NCI-H1436 treated with DMSO at 0.1 percent for 48 hours (cell line): ENCODE measurements at places on chromosomes 12 and 14.

- no peak for DNase-seq
These were observed 15.3 kb downstream of the COL2A1 start for GRCh38 chr12:47989023-47989417.

DNA sequence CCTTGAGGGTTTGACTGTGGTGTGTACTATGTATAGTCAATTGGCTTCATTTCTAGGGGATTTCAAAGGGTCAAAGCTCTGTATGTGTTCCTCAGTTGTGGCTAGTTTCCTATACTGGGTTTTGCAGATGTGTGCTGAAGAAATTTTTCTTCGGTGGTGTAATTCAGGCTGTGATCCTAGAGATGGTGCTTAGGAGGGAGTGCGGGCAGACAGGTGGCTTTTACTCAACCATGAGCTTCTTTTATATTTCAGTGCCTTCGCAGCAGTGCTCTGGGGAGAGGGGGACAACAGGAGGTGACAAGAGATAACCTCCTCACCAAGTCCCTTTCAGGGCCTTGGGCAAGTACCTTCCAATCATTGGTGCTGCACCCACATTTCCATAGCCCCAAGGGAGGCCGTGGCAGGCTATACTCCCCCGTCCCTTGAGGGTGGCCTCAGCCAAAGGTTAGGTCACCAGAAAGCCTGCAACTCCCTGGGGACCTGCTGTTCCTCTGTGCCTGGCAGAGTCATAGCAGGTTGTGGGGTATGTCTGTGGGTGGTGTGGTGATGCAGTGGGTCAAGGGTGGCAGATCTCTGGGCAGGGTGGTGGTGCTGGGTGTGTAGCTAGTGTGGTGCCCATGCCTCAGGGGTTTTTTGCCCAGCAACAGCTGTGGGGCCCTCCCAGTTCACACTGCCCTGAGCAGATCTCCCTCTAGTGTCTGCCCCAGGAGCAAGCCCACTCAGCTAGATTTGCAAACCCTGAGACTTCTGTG lies 37.0 kb upstream of the TMX1 start:
- DNase-seq: no peak

- no peak for DNase-seq
These were observed 1326.0 kb upstream of the FLRT2 start for GRCh38 chr14:84203896-84204295.

DNA sequence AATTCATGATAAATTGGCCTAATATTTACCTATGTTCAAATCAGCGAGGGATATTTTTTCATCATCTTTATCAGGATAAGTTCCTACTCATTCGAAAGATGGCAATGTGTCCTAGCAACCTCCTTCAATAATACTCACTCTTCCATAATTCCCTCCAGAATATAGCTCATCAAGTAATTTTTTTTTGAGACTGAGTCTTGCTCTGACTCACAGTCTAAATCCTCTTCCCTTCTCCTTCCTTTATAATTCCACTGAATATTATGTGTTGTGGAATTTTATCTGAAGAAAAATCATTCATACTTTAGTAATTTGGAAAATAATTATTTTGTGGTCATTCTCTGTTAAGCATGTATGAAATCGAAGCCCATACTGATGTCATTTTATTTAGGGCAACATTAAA lies 663.8 kb downstream of the FLRT2 start:
- no peak for DNase-seq

DNA sequence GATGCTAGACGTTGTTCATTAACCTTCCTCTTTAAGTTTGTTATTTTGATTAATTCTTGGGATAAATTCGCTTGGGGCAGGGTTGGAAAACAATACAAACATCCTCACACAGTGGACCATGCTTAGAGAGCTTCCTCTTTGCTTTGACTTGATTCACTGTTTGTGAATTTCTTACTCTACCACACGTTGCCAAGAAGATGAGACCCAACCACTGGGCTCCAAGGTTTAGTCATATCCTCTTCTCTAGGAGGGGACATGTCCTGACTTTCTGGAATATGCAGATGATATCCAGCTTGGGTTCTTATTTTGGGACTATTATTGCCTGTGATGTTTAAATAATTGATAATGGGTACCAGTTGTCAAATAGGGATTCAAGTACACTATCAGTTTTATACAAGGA lies 428.2 kb downstream of the ATP23 start:
- no peak for DNase-seq

DNA sequence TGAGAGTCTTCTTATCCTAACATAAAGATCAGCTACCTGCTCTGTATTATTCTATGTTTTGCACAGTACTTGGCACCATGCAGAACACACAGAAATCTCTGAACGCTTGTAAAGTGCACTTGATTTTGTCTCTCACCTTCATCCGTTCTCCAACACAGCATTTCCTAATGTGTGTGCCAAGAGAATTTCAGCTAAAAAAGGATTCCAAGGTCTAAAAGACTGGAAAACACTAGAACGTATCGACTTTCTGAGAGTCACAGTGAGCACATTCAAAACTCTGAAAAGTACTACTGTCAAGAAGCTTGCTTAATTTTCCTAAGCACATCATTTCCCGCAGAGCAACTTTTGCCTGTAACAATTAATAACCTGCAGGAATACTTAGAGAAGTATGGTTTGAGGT lies 211.1 kb downstream of the ANO2 start:
- no peak for DNase-seq

GRCh38 chr12:100867639-100868393 lies 73.2 kb downstream of the ANO4 start:
- DNase-seq: no peak

DNA sequence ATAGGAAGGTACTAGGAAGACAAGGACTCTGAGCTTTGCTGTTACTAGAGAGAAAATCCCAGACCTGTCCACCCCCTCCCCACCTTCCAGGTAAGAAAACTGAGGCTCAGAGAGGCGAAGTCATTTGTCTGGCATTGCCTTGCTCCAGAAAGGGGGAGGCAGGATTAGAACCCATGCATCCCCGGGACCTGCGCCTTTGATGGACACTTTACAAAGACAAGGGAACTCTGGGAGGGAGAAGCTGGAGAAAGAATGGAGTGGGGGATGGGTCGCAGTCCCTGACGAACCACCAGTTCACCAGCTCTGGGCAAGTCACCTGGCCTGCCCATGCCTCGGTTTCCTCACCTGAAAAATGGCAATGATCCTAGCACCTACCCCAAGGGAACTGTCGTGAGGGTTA lies 10.8 kb downstream of the TRPV4 start:
- no peak for DNase-seq

DNA sequence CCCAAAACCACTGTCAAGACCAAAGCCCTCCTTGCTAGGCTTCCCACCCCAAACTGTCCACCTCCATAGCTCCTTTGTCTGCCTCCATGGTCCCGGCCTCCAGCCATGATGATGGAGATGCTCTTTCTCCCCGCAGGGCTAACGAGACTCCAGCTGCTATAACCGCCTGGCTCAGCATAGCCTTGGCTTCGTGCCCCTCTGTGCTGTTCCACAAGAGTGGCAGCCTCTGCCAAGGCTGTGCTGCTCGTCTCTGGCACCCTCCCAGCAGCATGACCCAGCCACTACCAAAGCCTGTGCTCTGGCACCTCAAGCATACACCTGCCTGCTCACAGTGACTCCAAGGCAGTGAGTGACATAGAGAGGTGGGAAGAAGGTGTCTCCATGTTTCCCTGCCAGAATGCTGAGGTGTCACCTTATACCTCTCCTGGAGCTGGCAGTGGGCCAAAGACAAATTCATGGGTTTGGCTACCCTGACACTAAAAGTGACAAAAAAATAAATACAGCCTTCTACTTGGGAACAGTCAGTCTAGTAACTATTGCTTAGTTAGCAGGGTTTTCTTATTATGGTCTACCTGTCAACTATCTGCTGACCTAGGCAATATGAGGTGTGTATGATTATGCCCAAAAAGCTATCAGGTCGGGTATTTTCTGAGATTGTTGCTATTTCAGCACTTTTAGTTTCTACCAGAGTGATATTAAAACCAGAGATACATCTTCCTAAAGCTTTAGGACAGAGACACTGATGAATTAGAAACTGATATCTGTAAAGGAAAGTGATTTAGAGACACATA lies 16.1 kb upstream of the KRT73 start:
- no peak for DNase-seq

GRCh38 chr14:101915871-101916815 lies 48.2 kb upstream of the DYNC1H1 start:
- DNase-seq: no peak

GRCh38 chr12:41462312-41462711 lies 274.2 kb downstream of the PDZRN4 start:
- no peak for DNase-seq

DNA sequence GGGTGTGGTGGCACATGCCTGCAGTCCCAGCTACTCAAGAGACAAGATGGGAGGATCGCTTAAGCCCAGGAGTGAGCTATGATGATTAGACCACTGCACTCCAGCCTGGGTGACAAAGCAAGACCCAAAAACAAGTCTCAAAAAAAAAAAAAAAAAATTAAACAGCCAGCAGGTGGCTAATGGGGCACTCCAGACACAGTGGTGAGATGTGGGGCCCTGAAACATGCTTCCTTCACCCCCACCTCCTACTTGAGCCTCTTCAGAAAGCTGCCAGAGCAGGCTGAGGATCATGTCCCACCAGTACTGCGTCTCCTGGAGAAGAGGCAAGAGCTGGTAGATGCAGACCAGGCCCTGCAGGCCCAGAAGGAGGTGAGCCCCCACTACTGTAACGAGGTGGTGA lies 2.1 kb downstream of the CFAP73 start:
- no peak for DNase-seq

- DNase-seq: no peak
These were observed 21.4 kb upstream of the PLEKHG3 start for GRCh38 chr14:64682843-64683242.

GRCh38 chr12:62098132-62098531 lies 162.1 kb upstream of the USP15 start:
- no peak for DNase-seq

DNA sequence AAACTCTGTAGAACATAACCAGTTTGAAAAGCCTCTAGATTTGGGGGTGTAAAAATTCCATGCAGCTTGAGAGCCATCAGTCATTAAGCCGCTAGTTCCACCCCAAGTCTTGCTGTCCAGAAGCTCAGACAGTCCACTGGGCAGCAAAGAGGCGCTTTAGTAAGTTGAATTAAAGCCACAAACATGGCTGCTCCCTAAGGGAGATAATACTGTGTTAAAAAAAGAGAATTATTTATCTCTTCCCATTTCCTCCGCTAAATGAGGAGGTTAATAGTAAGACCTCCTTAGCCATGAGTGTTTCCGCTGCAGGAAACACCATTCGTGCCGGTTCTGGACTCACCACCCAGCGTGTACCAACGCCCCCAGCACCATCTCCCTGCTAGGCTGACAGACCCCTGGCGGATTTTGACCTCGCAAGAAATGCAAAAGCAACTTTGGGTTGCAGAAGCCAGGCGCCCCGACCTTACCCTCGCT lies 536 bp downstream of the TM7SF3 start:
- no peak for DNase-seq

DNA sequence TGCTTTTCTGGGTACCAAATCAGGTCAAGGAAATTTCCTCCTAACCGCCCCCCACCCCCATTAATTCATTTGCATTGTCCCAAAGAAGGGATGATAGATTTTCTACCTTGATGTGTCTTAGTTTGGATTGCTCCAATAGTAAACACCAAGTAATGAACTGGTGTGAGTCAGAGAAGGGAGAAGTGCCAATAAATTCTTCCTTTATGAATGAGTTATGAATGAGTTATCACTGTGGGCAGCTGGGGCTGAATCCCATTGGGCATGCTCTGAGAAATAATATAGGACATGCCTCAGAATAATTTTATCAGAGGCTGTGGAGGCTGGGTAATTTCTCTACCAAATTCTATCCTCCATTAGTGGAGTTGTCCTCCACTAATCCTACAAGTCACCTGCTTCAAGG lies 277.9 kb upstream of the FLRT2 start:
- DNase-seq: no peak

DNA sequence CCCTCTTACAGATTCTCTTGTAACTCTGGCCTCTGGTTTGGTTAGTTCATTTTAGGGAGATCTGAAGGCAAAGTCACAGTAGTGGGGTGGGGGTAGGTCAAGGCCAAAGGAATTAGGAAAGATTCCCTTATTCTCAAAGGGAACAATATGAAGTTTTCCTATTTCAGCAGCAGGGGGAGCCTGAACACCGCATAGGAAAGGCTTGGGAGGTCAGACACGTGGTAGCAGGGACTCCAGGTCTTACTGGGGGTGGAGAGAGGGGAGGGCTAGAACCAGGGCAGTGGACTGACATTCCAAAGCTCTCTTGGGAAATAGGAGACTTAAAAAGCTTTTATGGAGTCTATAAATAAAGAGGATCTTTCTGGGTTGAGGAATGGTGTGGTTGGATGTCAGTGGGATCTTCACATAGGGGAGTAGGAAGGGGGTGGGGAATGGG lies 1.3 kb downstream of the ZC3H10 start:
- DNase-seq: no peak

DNA sequence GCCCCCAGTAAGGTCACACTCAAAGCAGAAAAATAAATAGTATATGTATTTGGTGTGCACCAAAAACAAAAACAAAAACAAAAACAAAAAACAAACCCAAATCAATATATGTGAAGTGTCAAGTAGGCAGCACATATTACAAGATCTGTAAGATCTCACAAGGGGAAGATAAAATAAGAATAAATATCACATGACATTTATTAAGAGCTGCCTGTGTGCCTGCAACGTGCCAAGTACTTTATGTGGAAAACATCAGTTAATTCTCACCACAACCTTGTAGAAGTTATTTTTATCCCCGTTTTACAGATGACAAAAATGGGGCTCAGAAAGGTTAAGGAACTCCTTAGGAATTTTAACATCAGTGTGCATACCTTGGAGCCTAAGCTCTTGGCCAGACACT lies 26.6 kb downstream of the TRIM9 start:
- no peak for DNase-seq

- no peak for DNase-seq
These were observed 93.4 kb upstream of the HOXC13 start for GRCh38 chr12:53844994-53845844.

DNA sequence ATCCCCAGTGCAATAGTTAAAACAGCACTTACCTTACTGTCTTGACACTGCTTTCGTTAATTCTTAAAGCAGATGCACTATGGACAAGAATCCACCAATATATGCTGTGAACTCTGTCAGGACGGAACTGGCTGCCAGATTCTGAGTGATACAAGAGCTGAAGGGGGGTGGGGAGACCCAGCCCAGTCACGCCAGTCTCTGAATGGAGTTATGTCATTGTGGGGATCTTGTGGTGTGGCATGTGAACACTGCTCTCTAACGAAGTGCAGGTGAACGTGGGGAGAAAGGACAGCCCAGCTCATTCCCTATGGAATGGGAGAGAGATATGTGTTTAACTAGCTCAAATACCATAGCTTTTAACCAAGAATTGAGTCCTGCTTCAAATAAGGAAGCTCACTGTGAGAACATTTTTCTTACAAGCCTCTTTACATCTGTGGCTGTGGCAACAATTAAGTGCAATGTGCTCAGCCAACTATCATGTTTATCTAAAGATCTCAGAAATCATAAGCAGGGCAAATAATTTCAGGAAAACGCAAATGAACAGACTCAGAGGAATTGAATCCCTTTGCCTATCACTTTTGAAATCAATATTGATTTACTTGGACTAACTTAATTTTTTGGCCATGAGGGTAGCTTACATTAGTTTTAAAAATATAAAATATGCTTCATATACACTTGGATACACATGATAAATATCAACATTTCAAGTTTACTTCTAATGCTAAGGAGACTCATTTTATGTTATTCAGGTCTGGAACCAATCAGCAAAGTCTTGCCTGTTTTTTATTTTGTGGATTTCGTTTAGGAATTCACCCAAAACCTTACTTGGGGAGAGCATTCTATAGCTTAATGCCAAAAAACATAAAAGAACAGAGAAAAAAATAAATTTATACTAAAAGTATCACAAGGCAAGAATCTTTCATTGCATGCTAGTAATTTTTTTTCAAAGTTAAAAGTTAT lies at the start of gene LUM:
Gene LUM (minus strand): TSS at position 129 of the 960 bp plus-strand sequence. CDS start 2,515 bp downstream, outside the sequence.
- DNase-seq: no peak

GRCh38 chr14:59363531-59364226 lies 101.5 kb downstream of the GPR135 start:
- DNase-seq: no peak

GRCh38 chr12:125184213-125184967 lies 119.2 kb downstream of the AACS start:
- no peak for DNase-seq
